ENCODE measurements at places on chromosomes 7 and 10.

DNA sequence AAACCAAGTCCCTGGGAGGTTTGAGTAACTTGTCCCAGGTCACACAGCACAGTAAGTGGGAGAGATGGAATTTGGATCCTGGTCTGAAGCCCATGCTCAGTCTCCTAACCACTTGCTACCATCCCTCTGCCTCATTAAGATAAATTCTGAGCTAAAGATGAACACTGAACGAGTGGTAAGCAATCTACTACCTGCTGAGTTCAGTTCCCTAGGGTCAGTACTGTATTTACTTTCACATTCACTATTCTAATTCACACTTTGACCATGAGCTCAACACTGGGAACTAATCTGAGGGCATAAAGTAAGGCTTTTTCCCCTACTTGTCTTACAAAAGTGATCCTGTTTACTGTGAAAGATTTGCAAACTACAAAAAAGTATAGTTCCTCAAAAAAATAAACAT is 2.4 kb downstream of the UROS start:
- DNase-seq: no peak

GRCh38 chr7:771234-772004 is 44.3 kb upstream of the PRKAR1B start:
- no peak for DNase-seq

GRCh38 chr7:130393101-130393561 is 12.8 kb downstream of the CPA1 start:
- no peak for DNase-seq

GRCh38 chr10:74244097-74244685 is 93.2 kb downstream of the ADK start:
- no peak for DNase-seq

DNA sequence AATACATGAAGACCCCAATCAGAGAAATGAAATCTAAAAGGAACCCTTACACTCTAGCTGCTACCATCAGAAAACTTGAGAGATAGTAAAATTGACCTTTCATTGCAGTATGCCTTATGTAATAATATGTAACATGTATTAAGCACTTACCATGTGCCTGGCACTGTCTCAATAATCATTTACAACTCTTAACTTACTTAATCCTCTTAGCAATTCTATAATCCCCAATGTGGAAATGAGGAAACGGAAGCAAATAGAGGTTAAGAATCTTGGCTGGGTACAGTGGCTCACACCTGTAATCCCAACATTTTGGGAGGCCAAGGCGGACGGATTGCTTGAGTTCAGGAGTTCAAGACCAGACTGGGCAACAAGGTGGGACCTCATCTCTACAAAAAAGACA is 29.8 kb upstream of the FHIP2A start:
- DNase-seq: no peak

DNA sequence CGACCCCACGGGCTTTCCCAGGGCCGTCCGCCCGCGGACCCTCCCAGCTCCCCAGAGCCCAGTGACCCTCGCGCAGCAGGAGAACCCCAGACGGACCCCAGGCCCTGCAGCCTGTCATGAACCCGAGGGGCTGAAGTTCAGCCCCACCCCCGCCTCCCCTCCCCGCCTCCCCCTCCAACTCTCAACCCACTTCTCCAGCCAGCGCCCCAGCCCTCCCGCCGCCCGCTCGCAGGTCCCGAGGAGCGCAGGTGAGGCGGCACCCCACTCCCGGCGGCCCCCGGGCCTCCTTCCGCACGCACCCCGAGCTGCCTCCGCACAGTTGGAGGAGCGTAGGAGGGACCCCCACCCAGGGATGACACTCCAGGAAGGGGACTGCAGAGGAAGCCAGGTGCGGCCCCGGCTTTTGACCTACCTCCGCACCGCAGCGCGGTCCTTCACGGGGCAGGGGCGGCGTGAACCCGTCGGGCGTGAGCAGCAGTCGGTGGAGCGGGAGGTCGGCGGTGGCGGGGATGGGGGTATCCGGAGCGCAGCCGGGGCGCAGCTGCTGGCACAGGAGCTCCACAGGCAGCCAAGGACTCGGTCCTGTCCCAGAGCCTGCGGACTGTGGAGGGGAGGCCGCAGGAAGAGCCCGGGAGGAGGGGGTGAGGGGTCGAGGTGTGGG is at the start of gene TMEM176A:
TSS of gene TMEM176A (plus strand) at position 189 of the 661 bp plus-strand sequence. CDS start 782 bp downstream, outside the sequence.
- DNase-seq: no peak

GRCh38 chr10:5070648-5071410 is 23.4 kb upstream of the AKR1C3 start:
- DNase-seq: no peak

DNA sequence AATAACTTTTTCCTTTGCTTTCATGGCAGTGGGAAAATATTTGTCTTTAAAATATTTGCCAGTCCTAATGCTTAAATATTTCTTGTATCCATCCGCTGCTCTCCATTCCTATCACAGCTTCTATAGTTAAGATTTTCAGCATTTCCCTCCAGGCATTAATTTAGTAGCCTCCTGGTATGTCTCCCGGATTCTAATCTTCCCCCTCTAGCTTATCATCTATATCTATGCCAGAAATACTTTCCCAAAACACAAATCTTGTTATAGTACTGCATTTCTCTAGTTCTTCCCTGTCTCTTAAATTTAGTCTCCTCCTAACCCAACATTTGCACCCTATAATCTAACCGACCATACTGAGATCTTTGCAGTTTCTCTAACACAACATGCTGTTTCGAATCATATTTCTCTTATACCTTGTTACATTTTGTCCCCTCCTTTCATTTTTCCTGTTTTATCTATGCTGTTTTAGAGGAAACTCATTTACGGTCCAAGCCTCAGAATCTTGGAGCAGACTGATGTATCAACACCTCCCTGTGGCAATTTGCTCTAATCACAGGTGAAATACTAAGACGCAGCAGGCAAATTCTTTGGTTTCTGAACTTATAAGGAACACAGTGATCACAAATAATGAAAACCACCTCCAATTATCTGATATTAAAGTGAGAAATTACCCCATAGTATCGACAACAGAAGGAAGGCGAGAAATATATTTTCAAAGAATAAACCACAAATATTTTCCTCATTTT is 10.3 kb downstream of the CNTNAP2 start:
- no peak for DNase-seq

DNA sequence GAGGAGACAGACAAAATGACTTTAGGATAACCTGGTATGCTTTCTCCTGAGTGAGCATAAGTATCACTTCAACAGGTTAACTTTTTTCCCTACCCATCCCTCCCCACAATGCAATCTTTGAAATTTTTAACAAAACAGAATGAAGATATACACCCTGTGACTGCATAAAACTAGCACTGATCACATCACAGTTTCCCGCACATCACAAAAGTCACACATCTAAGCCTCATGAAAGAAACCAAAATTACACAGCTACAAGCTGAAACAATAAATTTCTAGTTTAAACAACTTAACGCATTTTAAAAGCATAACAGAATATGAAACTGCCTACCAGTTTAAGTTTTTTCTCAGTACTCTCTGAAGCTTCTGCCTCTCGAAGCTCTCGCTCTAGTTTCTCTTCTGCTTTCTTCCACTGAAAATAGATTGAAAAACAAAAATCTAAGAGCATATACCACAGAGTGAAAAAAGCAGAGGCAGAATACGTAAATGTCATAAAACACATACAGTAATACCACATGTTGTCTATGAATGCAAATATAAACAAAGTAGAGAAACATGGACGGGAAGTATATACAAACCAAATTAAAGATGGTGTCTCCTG is 18.1 kb downstream of the NOC3L start:
- no peak for DNase-seq

DNA sequence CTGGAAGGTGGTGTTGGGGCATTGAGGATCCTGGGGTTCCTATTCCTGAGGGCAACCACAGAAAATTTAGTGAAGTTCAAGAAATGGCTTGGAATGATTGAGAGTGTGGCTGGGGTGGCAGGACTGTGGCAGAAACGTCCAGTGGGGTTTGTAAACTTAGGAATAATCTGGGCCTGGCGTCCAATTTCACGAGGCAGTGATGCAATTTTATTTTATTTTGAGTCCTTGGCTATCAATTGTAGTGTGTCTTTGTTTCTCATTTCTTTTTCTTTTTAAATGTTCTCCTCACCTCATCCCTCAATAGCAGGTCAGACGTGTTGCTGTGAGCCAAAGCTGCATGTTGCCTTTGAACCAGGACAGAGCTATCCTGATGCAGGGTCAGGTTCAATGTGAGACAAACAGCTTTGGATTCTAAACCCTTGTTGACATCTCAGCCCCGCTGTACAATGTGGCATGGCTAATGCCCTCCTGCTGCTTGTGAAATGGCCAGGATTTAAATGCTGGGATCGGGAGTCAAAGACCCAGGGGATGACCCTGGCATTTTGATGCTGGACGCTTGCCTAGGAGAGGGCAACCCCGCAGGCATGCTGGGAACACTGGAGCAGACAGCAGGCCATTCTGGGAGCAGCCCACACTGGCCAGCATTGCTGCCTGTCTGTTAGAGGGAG is 64.8 kb downstream of the RBM20 start:
- DNase-seq: no peak

DNA sequence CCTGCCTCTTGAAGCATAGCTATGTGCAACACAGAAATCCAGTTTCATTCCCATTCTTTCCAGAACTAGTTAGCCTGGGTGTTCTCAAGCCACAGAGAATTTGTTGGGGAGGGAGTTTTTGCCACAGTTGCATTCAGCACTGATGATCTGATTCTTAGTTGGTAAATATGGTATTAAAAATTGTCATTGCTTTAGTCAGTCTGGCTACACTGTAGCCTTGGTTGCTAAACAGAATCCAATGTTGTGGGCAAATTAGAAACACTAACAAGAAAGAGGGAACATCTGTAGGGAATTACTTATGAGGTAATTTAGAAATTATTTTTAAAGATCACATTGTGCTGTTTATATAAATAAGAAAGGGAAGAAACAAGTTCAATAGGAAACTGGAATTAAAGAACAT is 57.0 kb upstream of the CC2D2B start:
- no peak for DNase-seq

GRCh38 chr10:95196046-95196445 is 2.0 kb downstream of the ACSM6 start:
- DNase-seq: no peak

DNA sequence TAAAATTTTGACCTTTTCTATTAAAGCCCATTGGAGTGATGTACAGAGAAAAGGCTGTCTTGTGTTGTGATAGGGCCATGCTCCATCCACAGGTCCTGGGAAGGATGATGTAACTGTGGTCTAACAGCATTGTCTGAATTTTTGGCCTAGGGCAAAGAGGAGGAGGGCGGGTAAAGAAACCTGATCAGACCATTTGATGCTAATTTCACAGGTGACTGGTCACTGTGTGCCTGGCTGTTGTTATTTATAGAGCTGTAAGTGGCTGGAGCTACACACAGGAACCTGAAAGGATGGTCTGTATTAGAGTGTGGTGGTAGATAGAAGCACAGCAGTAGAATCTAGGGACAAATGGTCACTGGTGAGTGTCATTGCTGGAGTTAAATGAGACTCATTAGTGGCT is 182.1 kb downstream of the AUTS2 start:
- no peak for DNase-seq

DNA sequence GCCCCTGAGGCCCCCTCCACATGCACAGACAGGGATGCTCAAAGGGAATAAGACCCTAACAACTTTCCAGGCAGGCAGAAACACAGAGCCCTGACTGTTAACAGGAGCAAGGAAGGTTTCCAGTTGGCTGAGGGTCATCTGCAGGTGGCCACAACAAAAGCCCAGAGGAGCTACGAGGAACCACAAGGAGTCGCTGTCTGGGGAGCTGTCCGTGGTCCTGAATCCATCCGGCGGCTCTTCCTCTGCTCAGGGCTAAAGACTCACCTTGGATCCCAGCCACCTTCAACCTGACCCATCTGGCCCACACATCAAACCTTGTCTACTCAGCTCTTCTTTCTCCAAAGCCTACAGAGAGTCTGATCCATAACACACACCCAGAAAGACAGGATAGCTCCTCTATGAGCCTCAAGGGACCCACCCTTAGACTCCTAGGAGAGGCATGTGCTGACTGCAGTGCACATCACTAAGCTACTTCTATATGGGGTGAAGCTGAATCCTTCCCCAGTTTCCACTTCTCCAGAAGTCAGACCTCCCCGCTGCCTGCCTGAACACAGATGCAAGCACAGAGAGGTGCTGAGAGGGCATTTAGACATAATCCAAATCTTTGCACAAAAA is 104.0 kb downstream of the SLIT1 start:
- DNase-seq: no peak

- no peak for DNase-seq
Measured at GRCh38 chr7:7408001-7408770, 127.5 kb downstream of the COL28A1 start.

DNA sequence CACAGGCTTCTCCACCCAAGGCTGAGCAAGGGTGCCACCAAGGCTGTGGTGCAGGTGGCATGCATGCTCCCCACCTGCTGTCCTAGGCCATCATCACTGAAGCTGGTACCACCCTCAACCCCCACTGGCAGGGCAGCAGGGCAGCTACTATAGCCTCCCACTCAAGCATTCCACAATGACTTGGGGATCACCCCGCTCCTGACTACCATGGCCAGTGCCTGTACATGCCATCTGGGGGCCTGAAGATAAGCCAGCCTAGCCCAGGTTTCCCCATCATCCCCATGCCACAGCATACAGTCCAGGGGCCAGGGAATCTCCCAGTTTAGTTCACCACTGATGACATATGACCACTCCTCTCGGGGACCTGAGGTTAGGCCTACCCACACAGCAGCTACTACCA is 510.9 kb upstream of the LRRTM3 start:
- no peak for DNase-seq

- no peak for DNase-seq
Measured at GRCh38 chr7:110307776-110308175, 783.2 kb upstream of the LRRN3 start.

DNA sequence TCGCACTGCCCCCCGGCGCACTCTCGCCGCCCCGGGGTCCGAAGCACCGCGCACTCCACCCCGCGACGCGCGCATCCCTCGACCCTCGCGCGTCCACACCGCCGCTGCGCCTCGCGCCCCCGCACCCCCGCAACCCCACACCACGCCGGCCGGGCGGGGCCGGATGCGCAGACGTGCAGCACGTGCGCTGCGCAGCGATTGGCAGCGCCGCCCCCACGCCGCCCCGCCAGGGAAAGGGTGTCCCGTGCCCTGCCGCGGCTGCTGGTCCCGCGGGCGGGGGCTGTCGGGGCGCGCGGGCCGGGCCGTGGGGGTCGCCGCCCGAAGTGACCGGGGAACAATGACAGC is 53.7 kb upstream of the KDM7A start:
- no peak for DNase-seq

GRCh38 chr7:134766779-134767519 is 12.5 kb upstream of the CALD1 start:
- DNase-seq: no peak

GRCh38 chr10:103451831-103452505 is at the start of gene CALHM2:
CALHM2 (minus strand) TSS chr10:103452370; CDS start chr10:103449941, 2,429 bp downstream.
- no peak for DNase-seq

- no peak for DNase-seq
Measured at GRCh38 chr10:103911021-103911459, 6.9 kb downstream of the STN1 start.

DNA sequence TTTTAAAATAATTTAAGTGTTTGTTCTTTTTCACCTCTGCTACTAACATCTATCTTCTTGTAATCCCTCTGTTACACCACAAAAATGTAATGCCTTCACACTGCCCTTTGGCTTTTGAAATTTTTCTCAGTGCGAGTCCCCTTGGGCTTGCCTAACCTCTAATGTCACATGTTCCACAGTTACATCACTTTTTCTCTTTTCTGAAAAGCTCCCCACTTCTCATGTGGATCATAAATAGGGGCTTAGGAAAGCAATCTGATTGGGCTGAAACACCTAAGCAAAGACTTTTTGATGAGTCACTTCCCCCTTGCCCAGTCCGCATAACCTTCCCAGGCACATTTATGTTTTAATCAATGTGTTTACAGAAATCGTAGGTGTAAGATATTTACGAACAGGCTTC is 288.2 kb downstream of the IPMK start:
- no peak for DNase-seq

Data from substantia nigra (tissue), 51 donors.